ENCODE measurements at places on chromosomes 16 and 17.

DNA sequence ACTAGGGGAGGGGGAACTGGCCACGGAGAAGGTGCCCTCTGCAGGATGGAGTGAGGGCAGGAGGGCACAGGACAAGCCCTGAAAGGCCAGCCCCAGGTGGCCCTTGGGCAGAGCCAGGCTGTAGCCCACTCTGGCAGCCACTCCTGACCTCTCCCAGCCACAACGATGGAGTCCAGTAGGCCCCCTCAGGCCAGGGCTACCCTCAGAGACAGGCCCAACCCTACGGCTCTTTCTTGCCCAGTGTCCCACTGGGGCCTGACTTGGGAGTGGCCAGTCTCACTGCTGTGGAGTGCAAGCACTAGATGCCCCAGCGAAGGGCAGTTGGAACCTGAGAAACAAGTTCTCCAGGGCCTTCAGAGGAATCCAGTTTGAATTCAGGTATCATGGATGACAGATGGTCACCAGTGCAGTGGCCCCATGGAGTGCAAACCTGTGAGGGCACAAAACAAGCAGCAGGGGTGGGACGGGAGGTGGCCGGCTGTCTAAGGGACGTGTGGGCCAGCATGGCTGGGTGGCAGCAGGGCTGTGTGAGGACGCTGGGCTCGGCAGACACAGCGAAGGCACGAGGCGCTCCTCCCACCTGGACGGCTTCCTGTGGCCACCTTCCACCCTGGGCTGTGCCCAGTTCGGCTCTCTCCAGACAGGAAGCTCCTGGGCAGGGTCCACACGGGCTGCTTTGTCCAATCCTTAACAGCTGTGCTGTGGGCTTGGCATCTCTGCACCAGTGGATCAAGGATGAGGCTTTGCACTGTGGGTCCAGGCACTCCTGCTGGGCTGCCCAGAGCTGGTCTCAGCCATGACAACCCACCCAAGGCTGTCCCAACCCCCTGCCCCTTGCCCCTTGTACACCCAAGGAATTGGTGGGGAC, 72.1 kb downstream of the AMFR start:
- no peak for DNase-seq

- no peak for DNase-seq
These were observed 14.2 kb upstream of the KRT24 start for GRCh38 chr17:40717776-40718175.

- DNase-seq = no peak
These were observed 129.1 kb downstream of the CLEC16A start for GRCh38 chr16:11073407-11073999.

DNA sequence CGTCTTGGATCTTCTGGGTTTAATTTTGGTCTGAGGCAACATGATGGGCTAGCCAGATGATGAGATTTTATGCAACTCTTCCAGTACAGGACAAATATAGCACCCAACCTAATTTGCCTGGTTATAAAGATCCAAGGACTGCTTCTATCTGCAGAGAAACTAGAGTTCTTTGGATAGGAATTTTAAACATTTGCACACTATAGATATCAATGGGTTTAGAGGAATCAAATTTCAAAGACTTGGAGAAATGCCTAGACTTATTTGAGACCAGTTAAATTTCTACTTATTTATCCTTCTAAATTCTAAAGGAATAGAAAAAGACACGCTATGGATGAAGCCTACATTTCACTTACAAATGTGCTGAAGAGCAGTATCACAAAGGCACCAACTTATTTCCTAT, 12.6 kb downstream of the PMFBP1 start:
- no peak for DNase-seq

- DNase-seq = no peak
These were observed 70.6 kb downstream of the BCAS3 start for GRCh38 chr17:60748204-60748603.

GRCh38 chr17:6496116-6496481, 51.8 kb downstream of the PIMREG start:
- DNase-seq = no peak
